ENCODE measurements at places on chromosomes 6 and 20.

DNA sequence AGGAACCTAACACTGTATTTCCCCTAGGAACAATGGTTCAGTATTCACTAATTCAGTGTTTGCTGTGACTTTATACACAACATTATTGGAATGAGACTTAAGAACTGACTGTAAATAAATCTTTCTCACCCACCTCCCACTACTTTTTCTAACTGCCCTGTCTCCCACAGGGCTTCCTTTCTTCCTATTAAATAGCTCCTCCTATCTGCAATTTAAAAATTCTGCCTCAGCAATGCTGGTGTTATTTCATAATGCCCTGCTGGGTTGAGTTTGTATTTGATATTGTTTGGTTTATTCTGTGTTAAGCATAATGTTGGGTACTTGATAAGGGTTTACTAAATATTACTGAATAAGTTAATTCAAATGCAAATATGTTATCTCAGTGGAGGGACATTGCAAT lies 573.1 kb upstream of the RNF217 start:
- DNase-seq = no peak

- no peak for DNase-seq
Observed at GRCh38 chr20:4633379-4633778, 88.3 kb upstream of the PRND start.

DNA sequence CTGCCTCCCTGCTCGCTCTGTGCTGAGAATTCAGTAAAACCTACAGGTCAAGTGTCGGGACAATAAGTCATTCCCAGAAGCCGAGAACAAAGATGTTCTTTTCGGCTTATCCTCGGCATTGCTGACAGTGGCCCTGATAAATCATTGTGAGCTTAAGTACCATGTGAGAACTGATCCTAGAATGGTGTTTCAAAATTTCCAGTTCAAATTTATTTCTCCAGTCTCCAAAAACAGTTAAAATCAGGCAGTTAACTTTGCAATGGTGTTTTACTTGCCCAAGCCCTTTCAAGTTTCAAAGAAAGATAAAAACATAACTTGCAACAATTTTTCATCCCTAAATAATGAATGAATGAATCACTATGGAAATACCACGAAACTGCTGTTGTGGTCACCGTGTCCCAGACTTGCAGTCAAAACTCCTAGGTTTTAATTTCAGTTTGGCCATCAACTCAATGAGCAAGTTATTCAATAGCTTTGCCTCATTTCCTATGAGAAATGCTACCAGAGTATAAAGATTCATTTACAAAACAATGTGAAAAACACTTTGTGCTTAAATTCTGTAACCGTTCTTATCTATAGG lies 4.3 kb downstream of the ATP5F1E start:
- DNase-seq = no peak

DNA sequence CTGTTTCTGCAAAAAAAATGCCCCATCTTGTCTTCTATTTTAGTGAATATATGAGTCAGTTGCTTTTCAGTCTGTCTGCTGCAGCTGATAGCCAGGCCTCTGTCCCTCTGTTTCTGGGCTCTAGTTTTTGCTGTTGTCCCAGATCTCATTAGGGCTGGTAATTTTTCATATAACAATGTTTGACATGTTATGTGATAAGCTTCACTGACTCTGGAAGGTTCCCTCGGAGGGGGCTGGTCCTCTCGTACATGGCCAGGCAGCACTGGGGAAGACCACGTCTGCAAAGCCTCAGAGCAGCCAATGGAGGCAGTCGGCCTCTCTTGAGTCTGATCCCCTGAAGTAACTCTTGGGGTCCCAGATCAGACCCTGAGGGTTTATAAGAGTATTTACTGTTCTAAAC lies 223.8 kb downstream of the THBS2 start:
- no peak for DNase-seq

- no peak for DNase-seq
Observed at GRCh38 chr6:138504764-138505689, 5.7 kb upstream of the NHSL1 start.

All from COLO829 (cell line).